A549 treated with Hydrocortisone at 1 μM for 4 hours (cell line): ENCODE measurements at places on chromosomes 6 and 20. TPM values are rescaled to one million over a fixed set of nuclear protein-coding genes. Genes with fewer than 3 reads are reported as not detected.

The TCF15 gene
- not detected in 5 replicates for total RNA-seq

The MYH7B gene
- 0.02 to 0.12 TPM (median 0.09 TPM) in 5 replicates for total RNA-seq

The ADAM33 gene
- total RNA-seq: 0.05 to 0.17 TPM (median 0.09 TPM) in 4 of 5 replicates, not detected in the other

The TFAP2D gene
- not detected in 5 replicates for total RNA-seq

The DIDO1 gene
- 20.6 to 25.9 TPM (median 23.7 TPM) in 5 replicates for total RNA-seq

The OXT gene
- not detected in 5 replicates for total RNA-seq

The OPRM1 gene
- not detected in 5 replicates for total RNA-seq

The C20orf202 gene
- total RNA-seq: 0.07 TPM in 1 of 5 replicates, not detected in the others

The PTPN1 gene
- 49.0 to 62.8 TPM (median 52.8 TPM) in 5 replicates for total RNA-seq

The CCDC170 gene
- total RNA-seq: 0.03 to 0.12 TPM (median 0.08 TPM) in 4 of 5 replicates, not detected in the other

The CD83 gene
- 1.6 to 2.1 TPM (median 1.9 TPM) in 5 replicates for total RNA-seq

The SPAG4 gene
- total RNA-seq: 4.8 to 5.8 TPM (median 5.3 TPM) in 5 replicates

The ERMARD gene
- total RNA-seq: 6.3 to 8.5 TPM (median 7.6 TPM) in 5 replicates

The IRF4 gene
- total RNA-seq: 0.25 to 0.51 TPM (median 0.25 TPM) in 5 replicates

The ZNF831 gene
- total RNA-seq: not detected in 5 replicates

The IL17F gene
- total RNA-seq: not detected in 5 replicates

The LKAAEAR1 gene
- total RNA-seq: 0.48 to 2.2 TPM (median 1.8 TPM) in 5 replicates

The SNAP91 gene
- total RNA-seq: 0.06 to 0.35 TPM (median 0.28 TPM) in 5 replicates

The CNKSR3 gene
- 7.2 to 10.7 TPM (median 7.9 TPM) in 5 replicates for total RNA-seq

The OLIG3 gene
- not detected in 5 replicates for total RNA-seq

The AURKA gene
- total RNA-seq: 90.2 to 110 TPM (median 101 TPM) in 5 replicates

The SEMG1 gene
- not detected in 5 replicates for total RNA-seq

The SLC25A27 gene
- 0.32 to 0.61 TPM (median 0.40 TPM) in 5 replicates for total RNA-seq

The FAM83C gene
- 0.06 to 0.16 TPM (median 0.13 TPM) in 5 replicates for total RNA-seq

The SEMG2 gene
- not detected in 5 replicates for total RNA-seq

The VWA7 gene
- total RNA-seq: 1.1 to 1.7 TPM (median 1.5 TPM) in 5 replicates

The UBD gene
- total RNA-seq: 0.31 to 0.97 TPM (median 0.61 TPM) in 5 replicates

The CGA gene
- total RNA-seq: 0.24 to 0.59 TPM (median 0.39 TPM) in 5 replicates

The PLEKHG1 gene
- total RNA-seq: 0.32 to 1.3 TPM (median 0.58 TPM) in 5 replicates

The TRIM15 gene
- not detected in 5 replicates for total RNA-seq

The C20orf141 gene
- 0.28 to 0.69 TPM (median 0.53 TPM) in 5 replicates for total RNA-seq

The GJA1 gene
- 44.8 to 73.9 TPM (median 61.9 TPM) in 5 replicates for total RNA-seq

The SAMD3 gene
- not detected in 5 replicates for total RNA-seq

The BIRC7 gene
- total RNA-seq: 1.6 to 3.2 TPM (median 2.1 TPM) in 5 replicates

The C20orf204 gene
- 0.23 to 0.52 TPM (median 0.32 TPM) in 5 replicates for total RNA-seq
